CD4-positive, alpha-beta T cell treated with Interferon alpha-2 for 1 hour (primary cell): ENCODE measurements at places on chromosomes 13 and 19.

GRCh38 chr13:101416181-101417042 is at the start of gene NALCN:
Gene NALCN, minus strand, starts transcription at chr13:101416508. Its CDS starts 17,382 bp downstream, at chr13:101399126.
- DNase-seq: no peak

- no peak for DNase-seq
Observed at GRCh38 chr19:37160153-37160552, 12.3 kb downstream of the ZNF585A start.

- DNase-seq: no peak
Observed at GRCh38 chr19:2661615-2662014, 40.9 kb downstream of the GNG7 start.

GRCh38 chr19:46904114-46905060 is 43.6 kb downstream of the ARHGAP35 start:
- DNase-seq: no peak

- no peak for DNase-seq
Observed at GRCh38 chr13:107065036-107065435, 497.1 kb upstream of the ARGLU1 start.

DNA sequence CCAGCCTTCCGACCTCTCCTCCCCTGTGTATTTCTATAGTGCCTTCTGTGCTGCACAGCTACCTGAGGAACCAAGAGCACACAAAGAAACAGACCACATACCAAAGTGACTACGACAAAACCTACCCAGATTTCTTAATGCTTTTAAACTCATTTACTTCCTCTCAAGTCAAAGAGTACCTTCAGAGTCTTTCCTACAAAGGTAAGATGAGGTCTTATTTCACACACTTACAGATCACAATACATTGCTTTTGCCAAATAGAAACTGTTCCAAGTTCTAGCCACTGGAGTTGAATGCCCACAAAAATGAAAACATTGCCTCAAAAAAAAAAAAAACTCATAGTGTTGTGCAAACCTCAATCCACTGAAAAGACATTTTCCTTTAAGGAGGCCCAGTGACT is 36.4 kb downstream of the TEX26 start:
- no peak for DNase-seq

- DNase-seq: no peak
Observed at GRCh38 chr13:41693434-41693833, 236.1 kb downstream of the RGCC start.

GRCh38 chr13:69619651-69620050 is 488.0 kb upstream of the ATXN8OS start:
- no peak for DNase-seq

GRCh38 chr19:50796128-50796633 is 6.0 kb downstream of the ACP4 start:
- no peak for DNase-seq

- DNase-seq: no peak
Observed at GRCh38 chr13:29953542-29953941, 103.1 kb upstream of the UBL3 start.

DNA sequence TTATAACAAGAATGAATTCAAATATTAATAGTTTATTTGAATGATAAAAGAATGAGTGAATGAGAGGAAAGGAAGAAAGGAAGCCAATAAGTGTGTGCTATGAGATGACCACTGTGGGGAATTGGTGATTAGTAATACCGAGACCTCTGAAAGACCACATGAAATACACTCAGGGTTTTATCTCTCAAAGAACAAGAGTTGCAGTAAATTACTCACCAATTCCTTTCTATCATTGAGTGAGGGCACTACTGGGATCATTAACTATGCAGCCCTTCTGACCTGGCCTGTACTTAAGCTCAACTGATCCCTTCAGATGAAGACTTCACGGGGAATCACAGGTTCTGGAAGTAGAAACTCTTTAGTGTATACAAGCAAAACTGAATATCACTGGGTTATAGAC is 1636.1 kb downstream of the SLITRK5 start:
- no peak for DNase-seq
